ENCODE measurements at places on chromosomes 1 and 21.

DNA sequence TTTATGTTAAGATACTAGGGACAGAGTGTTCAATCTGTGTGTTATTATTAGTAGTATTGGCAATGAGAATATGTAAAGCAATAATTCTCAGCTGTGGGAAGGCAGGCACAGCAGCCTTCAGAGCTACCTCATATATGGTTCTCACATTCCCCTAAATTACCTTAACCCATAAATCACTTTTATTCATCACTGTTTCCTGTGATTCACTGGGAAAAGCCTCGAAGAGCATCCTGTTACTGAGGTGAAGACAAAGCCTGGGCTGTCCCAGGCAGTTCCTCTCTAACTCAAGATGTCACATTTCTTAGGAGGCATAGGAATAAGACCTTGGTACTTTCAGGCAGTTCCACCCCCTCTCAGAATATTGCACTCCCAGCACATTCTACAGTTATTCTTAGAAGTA, 965.7 kb downstream of the NCAM2 start:
- DNase-seq = no peak

GRCh38 chr21:38042246-38042645, 126.0 kb upstream of the KCNJ6 start:
- DNase-seq = no peak

DNA sequence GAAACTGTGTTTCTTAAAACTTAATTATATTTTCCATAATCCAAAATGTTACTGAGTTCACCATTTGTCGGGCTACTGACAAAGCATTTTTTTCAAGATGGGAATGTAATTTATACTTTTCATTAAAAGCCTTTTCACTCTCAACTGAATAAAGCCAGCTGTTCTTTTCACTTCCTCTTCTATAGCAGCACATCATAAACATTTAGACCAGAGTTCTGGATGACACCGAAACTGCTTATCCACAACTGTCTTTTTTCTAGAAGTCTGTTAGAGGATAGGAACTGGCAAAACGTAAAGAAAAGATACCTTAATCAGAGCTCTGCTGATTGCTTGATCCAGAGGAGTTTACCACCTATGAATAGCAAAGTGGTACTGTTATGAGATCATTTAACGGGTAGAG, 594.7 kb downstream of the ADGRL2 start:
- DNase-seq = no peak

DNA sequence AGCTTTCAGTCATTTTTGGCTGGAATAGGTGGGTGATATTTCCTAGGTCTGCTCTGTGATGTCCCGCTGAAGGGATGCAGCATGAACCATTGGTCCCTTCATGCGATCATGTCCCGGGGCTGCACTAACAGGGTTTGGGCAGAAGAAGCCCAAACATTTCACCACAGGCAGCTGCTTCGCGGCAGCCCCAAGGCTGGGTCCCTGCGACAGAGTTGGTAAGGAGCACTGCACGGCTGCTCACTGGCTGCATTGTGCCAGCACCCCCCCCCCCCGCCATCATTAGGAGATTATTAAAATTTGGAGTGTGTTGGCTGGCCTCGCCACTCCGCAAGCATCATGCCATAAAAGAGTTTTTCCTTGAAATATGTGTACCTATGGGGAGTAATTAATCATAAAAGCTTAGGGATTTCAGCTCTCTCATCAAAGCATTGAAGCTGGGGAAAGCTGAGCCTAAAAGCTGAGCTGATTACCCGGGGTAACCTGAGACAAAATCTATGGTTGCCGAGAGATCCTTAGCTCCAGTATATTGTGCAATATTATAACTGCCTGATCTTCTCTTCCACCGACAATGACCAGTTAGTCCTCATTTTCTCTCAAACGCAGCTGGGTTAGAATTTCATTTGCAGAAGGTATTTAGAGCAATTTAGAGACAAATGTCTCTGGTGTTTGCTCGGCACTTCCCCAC, 62.5 kb downstream of the PEX14 start:
- DNase-seq = no peak

GRCh38 chr1:5951846-5952410, 40.3 kb downstream of the NPHP4 start:
- no peak for DNase-seq

DNA sequence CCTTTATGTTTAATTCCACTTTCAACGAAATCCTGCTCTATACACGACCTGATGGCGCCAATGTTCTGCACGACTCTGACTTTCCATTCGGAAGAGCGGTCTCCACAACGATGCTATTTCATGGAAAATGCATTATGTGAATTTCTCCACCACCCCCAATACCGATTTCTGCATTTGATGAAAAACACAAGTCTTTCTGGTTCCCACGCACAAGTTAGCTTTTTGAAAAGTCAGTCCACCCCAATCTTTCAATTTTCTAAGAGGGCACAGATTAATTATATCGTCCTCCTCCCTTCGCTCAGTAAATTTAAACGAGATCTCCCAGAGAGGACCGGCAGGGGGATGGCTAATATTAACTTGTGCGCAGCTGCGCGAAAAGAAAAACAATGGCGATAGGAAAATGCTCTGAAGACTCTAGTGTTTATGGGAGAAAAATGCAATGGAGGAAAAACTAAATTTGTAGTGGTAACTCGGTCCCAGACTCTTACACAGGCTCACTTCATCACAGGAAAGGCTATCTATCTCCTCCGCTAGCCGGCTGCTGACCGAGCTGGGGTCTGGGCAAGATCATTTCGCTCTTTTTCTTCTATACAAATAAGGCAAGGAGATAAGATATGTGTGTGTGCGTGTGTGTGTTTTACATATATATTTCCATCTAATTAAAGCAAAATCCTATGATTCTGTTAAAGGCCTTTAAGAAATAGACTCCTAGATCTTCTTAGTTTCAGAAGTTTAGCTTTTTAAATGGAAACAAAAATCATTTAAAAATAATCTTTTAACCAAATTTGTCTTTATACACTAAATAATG, 1.2 kb upstream of the LHX8 start:
- no peak for DNase-seq

DNA sequence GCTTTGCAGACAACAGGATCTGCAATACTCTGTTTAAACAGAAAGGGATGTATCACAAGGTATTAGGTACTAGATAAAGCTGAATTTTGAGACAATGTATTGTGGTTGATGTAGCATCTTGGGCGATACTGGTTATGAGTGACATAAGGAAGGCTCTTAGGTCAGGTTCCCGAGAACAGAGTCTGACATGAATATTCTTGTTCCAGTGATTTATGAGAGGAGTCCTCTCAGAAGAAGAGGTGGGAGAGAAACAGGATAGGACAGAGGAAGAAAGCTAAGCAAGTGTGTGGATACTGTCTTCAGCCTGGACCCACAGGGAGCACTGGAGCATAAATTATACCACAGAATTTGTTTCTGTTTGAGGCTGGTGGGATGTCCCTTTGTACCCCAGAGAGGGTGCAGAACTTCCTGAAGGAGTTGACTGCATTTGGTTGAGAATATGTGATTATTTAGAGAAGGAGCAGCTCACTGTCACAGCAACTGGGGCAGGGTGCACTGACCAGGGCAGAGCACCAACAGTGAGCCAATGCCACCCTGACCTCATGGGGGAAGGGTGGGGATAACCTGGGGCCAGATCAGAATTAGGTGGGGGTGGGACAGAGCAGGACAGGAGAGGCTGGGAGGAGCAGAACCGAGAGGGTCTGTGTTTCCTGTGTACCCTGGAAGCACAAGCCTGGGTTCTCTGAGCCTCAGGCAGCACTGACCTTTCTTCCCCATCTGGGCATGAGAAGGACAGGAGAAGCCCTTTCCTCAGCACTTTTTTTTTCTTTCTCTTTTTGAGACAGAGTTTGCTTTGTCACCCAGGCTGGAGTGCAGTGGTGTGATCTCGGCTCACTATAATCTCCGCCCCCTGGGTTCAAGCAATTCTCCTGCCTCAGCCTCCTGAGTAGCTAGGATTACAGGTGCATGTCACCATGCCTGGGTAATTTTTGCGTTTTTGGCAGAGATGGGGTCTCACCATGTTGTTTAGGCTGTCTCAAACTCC, 36.3 kb upstream of the SLC6A9 start:
- no peak for DNase-seq

DNA sequence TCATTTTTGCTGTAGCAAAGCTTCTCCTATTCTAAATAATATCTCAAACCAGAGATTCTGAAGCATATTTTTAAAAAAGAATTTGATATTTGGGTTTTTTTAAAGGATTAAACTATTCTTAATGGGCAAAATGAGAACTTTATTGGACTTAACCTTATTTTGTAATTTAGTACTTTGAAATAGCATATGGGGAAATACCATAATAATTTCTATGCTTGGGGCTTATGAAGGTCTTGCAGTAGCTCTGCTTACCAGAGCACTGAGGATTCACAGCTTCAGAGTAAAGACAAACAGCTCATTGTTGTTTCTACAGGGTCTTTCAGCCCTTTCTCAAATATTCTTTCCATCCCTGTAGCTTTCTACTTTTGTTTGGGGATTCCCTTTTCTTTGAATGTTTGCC, 111.2 kb upstream of the ZNF648 start:
- no peak for DNase-seq

GRCh38 chr1:112396653-112397471, 848 bp downstream of the CTTNBP2NL start:
- DNase-seq = no peak

DNA sequence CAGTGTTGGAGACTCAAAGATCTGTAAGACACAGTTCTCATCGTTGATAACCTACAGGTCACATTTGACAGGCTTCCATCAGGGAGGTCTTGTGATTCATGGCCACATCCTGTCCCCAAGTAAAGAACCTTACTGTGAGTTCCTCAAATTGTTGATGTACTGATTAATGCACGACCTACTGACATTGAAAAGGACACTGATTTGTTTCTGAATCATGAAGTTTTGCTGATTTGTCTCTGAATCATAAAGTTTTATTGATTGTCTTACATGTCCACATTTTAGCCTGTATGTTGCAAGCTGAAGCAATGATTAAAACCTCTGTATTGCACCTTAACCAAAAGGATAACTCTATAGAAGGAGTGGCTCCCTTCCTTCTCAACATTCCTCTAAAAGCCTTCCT, 476.3 kb upstream of the RUNX1 start:
- DNase-seq = peak; percentile 23

- no peak for DNase-seq
Observed at GRCh38 chr1:158527190-158527815, 26.9 kb downstream of the OR6Y1 start.

DNA sequence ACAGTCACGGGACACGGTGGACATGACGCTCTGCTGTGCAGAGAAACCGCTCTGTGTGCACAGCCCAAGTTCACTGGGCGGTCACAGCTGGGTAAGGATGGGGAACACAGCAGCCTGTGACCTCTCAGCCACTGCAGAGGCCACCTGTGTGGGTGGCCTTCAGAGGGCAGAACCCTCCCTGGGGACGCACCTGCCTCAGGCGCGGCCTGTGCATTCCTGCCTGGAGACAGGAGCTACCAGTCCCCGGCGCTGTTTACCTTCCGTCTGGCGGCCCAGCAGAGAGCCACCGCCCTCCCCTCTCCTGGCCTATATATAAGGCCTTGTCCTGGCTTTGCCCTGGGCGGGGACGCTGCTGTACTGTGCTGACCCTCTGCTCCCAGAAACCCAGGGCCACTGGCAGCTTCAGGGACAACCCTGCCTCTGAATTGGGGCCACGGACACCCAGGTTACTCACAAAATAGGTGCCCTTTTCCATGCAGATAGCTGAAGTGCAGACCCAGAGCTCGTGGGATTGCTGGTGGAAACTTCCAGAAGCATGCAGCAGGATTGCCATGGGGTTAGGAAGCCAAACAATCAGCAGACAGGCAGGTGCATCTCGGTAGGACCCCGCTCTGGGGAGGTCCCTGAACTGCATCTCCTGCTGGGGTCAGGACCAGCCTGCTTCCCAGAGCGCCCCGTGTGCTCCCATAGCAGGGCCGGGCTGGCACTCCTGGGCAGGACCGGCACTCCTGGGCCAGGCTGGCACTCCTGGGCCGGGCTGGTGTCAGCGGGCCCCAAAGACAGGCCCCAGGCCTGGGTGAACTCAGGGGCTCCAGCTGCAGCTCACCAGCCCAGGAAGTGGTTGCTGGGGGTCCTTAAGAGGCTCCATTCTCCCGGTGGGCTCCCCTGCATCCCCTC, 83.6 kb downstream of the SIK1 start:
- no peak for DNase-seq

GRCh38 chr1:2914702-2915101, 106.6 kb upstream of the ACTRT2 start:
- DNase-seq = no peak

DNA sequence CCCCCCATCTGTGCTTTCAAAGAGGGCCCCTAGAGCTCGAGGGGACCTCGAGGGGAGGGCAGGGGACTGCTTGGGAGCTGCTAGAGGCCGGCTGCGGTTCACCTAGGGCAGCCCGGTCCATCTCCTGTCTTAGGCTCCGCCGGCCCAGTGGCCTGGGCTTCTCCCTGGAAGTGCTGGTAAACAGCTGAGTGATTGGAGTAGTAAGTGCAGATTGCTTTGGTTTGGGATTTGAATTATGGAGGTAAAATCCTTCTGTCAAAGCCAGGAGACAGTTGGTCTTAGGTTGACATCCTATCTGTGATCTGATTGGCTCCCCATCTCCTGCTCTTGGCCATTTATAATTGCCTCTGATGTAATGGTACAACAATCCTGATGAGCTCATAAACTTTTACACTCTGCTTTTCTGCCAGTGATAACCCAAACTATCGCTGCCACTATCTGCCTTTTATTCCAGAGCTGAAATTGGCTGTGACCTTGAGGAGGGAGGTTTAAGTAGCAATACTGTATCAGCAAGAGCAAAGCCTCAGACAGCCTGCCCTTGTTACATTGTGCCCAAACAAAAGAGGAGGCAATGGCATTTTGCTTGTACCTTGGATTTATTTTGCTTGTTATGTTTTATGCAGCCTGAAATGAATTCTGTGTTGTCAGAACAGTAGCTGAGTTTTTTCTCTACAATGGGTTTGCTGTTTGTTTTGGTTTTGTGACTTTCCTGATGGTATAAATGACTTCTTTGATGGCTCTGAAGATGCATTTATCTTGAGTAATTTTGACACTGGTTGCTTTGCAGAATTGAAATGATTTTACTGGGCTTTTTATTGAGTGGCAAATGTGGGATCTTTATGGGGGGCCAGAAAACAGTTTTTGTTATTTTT, 2.4 kb downstream of the ARID1A start:
- peak; percentile 78 for DNase-seq

GRCh38 chr1:61486783-61487536, 238.0 kb downstream of the TM2D1 start:
- DNase-seq = no peak

DNA sequence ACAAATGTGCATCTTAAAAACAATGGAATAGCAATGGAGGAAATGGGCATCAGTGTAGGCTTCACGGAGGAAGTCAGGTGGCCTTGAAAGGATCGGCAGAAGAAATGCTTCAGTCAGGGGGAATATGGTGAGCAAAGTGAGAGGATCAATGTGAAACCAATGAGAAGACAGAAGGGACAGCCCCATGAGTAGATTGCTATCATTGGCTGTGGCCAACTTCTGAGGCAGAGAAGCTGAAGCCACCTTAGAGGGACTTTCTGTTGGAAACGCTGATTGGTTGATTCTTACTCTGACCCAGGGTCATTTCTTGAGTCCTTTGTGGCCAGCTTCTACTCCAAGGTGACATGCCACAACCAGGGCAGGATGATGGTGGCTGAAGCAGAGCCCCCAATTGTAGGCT, 130.7 kb upstream of the ZNF648 start:
- no peak for DNase-seq

DNA sequence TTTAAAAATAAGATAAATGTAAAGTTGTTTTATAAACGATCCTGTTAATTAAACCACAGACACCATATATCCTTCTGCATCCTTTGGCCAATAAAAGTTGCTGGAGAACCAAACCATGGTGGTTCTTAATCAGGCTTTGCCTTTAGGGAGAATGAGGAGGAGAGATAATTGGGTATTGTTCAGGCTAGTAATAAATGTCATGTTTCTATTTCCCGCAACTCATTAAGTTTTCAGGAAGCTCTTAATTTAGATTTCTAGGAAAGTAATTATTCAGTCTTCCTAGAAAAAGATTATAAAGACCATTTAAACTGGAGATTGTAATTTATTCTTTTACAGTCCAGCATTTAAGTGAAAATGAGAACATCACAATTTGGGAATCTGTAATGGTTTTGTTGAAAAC, 34.5 kb downstream of the RAB4A start:
- DNase-seq = peak; percentile 28
